Left cardiac atrium (tissue), 4 donors: ENCODE measurements at places on chromosomes 3 and 15. TPM values are rescaled to one million over a fixed set of nuclear protein-coding genes. Genes with fewer than 3 reads are reported as not detected.

Gene LRRIQ4
- 0.12 TPM for total RNA-seq

Gene CRYBG3
- 23.9 TPM for total RNA-seq

Gene IMP3
- total RNA-seq = 44.1 TPM

Gene GOLGA8S
- 0.44 TPM for total RNA-seq

- DNase-seq = no peak
Observed at GRCh38 chr3:69560116-69560515, 174.2 kb upstream of the FRMD4B start.

DNA sequence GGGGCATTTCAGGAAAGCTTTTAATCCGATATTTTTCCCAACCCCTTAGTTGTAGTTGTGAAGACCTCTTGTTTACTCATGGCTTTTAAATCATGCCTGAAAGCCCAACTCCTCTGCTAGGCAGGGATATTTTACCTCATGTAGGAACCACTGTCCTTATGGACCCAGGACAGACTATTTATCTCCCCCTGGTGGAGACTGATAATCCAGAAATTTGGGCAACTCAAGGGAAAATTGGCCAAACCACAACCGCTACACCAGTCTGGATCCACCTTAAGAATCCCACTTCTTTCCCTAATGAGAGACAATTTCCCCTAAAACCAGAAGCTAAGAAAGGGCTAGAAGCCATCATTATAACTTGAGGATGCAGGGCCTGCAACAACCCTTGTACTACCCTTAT, 248.1 kb upstream of the STAC start:
- no peak for DNase-seq

- no peak for DNase-seq
Observed at GRCh38 chr15:75671730-75672602, 24.3 kb downstream of the SNX33 start.

- DNase-seq = no peak
Observed at GRCh38 chr15:92843814-92844213, 56.3 kb upstream of the CHD2 start.

DNA sequence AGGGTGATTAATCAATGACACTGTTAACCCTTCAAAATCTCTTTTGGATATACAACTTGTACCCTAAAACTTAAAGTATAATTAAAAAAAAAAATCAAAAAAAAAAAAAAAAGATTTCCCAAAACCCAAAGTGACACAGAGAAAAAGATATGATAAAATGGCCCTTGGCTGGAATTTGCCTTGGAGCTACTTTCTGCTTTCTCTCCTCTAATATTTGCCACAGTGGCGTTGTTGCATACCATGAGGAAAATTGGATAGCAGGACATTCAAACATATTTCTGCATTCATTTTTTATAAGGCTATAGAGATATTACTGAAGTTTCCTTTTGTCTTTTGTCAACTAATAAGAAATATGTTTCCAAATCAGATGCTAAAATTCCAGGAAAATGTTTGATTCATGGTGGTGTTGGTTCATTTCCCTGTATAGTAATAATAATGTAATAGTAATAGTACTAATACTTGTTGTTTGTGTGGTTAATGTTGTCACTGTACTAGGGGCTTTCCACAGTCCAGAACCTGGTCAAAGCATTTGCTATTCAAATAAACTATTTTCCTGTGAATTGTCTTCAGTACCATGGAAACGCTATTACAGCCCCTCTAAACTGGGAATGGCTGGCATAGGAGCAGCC, 441.3 kb upstream of the THBS1 start:
- no peak for DNase-seq

- DNase-seq = no peak
Observed at GRCh38 chr3:118527514-118528044, 507.1 kb downstream of the IGSF11 start.

- DNase-seq = no peak
Observed at GRCh38 chr3:42846685-42847522, 28.8 kb downstream of the CYP8B1 start.

- DNase-seq = no peak
Observed at GRCh38 chr3:47004369-47005211, 25.1 kb downstream of the NBEAL2 start.

DNA sequence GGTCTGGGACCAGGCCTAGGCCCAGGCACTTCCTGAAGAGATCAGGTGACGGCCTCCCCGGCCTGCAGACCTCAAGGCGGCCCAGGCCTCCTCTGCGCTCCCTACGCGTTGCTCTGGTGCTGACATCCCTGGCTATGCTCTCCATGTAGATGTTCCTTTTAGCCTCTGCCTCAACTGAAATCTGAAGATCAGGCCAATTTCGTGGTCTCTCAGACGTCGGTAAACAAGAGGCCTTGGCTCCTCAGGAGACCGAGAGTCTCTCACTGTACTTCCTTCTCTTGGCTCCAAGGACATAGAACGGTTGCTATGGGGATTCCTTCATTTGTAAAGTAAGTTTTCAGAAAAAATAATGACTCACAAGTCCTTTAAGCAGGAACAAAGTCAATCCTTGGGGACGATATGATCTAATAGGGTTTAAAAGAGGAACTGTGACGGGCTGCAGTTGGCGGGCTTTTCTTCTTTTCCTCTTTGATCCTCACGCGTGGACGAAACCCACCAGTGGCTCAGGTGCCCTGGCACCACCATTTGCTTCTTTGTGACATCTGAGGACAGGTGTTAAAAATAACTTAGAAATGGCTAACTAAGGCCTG, 55.6 kb upstream of the CGNL1 start:
- DNase-seq = peak; percentile 48

DNA sequence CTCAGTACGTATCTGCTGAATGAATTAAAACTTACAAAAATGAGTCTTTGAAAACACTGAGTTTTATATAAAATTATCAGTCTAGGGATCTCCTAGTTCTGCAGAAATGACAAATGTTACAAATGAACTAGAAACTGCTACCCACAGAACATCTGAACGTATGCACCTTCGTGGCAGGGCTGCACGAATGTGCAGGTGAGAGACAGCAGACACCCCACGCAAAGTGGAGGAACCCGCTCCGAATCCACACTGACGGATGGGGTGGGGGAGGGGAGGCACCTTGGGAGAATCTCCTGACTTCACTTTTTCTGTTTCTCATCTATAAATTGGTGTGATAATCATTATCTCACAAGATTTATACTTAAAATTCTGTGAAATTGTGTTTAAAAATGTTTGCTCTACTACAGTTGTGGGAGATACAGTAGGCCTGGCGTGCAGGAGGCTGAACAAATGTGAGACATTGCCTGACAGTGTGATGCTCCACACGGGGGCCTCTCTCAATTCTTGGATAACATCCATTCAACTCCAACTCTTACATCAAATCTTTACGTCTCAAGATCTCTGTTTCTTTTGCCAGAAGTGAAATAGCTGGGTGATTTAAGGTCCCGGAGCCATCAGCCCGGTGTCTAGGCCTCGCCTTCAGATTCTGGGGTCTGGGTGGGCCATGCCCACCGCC, 86.9 kb downstream of the ATP10A start:
- no peak for DNase-seq

DNA sequence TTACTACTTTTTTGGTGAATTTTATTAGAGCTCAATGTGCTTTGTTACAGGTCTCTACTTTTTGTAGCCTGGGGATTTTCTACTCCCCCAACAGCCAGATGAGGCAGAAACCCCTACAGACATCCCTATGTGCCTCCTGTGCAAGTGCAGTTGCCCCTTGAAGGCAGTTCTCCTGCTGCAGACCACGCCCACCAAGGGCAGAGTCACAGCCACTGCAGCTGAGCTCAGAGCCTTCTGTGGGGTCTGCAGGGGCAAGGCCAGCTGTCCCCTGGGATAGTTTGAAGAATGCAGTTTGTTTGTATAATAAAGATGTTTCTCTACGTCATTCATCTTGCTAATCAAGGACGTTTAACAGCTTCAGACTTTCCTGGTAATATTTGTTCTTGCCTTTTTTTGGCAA, 76.8 kb downstream of the NPAP1 start:
- no peak for DNase-seq

DNA sequence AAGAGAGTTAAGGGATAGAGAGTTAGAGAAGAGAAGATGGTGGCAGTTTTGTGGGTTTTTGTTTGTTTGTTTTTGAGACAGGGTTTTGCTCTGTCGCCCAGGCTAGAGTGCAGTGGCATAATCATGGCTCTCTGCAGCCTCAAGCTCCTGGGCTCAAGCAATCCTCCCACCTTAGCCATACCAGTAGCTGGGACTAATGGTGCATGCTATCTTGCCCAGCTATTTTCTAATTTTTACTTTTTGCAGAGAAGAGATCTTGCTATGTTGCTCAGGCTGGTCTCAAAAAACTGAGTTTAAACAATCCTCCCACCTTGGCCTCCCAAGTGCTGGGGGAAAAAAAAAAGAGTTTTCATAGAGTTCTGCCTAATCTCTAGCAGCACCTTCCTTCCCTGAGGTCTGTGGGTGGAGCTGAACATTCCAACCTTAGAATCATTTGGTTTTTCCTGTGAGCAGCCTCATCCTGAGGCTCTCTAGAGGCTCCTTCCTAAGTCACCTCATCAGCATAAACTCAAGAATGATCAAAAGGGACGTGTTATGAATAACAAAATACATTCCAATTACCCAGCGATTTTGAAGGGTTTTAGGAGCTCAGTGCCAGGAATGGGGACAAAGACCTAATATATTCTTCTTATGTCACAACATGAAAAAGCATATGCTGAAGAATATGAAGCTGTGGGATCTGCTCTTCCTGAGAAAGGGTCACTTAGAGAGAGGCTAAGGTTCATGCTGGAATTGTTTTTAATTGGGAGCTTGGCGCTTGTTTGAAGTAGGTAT, 180.6 kb downstream of the LSAMP start:
- DNase-seq = no peak

GRCh38 chr3:126517986-126518778, 609 bp upstream of the UROC1 start:
- DNase-seq = peak; percentile 18

GRCh38 chr3:52557011-52557960, 20.9 kb downstream of the UQCC5 start:
- no peak for DNase-seq
